ENCODE measurements at places on chromosomes 1 and 21.
A peak's percentile ranks its signal among the peaks of the same experiment; 100 is the strongest.

DNA sequence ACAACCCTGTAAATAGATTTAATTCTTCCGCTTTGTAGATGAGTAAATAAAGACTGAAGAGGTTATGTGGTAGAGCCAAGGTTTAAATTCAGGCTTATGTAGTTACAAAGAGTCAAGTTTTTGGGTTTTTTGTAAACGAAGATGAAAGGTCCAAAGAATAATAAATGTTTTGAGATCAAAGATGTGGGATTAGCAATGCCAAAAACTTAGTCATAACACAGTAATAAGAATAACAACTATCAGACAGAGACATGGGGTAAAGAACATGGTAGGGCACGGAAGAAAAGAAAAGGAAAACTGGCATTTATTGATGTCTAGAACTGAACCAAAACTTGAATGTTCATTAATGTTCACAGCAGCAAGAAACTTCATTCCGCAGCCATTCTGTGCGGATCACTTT is 42.9 kb downstream of the EXTL2 start:
- no peak for DNase-seq

DNA sequence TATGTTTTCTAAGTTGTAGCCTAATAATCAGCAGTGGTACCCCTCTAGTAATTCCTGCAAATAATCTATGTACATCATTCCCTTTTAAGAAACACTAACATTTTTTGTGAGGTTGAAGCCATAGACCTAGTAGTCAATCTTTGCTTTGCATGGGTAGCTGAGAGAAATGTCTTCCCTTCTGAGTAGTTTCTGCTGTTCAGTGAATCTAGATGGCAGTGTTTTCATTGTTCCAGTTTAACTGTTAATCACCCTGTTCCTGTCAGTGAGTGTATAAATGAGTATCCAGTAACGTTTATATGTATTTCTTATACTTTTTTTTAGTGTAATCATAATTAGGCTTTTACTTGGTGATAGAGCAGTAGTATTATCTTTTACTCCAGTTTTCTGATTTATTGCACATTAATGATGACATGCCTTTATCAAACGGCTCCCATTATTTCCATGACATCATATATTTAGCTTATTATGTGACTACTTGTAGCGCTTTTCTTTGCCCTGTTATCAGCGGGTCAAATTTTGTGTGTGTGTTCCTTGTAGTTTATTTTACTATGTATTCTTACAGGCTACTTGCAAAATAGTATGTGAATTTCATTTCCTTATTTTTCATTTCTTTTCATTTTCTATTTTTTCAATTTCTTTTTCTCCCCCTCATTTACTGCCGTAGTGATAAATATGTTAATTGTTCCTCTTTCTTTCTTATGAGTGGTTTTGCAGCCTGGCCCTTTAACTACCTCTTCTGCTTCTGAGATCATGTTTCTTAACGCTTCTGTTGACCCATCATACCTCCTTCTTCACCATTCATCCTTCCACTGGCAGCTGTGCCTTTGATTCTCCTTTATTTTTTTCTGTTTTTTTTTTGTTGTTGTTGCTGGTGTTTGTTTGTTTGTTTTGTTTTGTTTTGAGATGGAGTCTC is 18.8 kb downstream of the CEP350 start:
- no peak for DNase-seq

- no peak for DNase-seq
These were observed 56.4 kb downstream of the PCBP3 start for GRCh38 chr21:45699966-45700365.

DNA sequence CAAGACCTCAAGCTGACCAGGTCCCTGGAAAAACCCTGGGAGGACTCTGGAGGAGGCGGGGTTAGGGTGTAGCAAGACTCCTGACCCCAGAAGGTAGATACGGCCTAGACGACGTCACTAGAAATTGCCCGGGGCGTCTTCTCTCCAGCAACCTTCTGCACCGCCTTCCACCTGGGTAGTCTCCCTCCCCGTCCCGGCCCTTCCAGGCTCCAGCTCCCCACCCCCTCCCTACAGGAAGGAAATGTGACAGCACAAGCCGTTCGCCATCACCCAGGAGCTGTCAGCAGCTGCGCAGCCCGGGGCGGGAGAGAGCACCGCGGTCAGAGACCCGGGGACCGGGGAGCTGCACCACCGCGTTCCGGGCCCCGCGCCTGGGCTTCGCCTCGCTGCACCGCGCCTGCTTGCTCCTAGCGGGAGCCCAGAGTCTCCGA is 20.0 kb downstream of the SERTAD4 start:
- DNase-seq: no peak

DNA sequence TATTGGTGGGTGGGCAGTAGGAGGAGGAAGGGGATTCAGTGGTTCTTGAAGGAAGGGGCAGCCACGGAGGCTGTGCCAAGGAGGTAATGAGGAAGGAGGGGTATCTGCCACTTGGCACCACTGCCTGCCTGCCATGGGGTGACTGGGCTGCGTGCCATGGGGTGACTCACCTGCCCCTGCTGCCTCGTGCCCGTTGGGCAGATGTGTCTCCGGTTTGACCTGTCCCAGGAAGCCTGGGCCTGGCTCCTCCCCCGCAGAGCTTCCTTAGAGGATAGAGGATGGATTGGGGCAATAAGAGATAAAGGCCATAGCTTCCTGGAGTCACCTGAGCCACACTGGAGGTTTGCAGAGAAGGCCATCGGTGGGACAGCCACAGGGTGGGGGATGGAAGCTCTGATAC is 1.7 kb downstream of the PADI3 start:
- peak; percentile 6 for DNase-seq

DNA sequence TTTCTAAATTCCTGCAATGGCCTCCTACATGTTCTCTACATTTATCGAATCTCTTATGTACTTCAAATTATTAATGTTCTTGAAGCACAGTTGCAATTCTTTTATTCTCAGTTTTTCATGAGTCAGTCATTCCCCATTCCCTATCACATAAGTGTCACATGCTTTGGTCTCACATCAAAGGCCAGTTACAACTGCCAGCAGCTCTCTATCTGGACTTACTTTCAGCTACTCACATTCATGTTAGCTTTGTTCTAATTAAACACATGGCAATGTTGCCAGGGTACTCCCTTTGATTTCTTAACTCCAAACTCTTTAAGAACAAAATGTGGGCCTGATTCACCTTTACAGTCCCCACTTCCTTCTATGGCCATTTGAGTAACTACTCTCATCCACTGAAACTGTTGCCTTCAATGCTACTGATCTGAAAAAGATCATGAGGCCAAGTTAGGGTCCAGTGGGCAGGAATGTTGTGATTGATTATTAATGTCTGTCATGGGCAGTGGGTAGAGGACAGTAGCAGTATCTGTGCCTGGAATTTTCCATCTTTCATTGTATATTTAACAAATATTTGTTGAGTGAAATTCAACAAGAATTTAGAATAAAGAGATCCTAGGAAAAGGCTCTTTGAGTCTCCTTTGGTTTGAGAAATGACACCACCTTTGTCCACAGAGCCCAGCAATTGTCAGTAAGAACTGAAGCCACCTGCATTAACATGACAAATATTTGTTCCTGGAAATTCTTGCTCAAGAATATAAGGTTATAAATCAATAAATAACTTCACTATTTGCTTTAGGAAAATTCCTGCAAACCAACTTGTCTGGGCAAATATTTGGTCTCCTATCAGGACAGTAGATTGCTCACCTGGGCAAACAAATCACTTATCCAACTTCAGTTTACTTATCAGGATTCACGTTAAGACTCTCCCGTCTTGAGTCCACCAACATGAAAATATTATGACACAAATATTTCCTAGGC is 153.6 kb upstream of the SAMSN1 start:
- DNase-seq: no peak

DNA sequence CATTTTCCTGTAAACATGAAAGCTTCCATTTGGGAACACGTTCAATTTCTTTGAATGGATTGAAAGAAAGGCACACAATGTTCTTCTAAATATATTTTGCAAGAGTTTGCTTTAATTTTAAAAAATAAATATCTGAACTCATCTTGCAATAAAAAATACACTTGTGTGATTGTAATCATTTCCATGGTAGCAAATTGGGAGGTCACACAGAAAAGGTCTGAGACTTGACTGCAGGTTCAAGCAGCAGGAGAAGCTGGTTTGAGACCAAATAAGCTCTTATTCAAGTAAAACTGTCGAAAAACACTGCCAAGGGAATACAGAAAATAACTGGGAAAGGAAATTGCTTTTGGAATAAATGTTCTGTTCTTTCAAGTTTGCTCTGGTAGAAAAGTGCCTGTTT is 498.9 kb downstream of the ADGRL2 start:
- no peak for DNase-seq

GRCh38 chr1:178537382-178538090 is 24.6 kb downstream of the TEX35 start:
- DNase-seq: no peak

DNA sequence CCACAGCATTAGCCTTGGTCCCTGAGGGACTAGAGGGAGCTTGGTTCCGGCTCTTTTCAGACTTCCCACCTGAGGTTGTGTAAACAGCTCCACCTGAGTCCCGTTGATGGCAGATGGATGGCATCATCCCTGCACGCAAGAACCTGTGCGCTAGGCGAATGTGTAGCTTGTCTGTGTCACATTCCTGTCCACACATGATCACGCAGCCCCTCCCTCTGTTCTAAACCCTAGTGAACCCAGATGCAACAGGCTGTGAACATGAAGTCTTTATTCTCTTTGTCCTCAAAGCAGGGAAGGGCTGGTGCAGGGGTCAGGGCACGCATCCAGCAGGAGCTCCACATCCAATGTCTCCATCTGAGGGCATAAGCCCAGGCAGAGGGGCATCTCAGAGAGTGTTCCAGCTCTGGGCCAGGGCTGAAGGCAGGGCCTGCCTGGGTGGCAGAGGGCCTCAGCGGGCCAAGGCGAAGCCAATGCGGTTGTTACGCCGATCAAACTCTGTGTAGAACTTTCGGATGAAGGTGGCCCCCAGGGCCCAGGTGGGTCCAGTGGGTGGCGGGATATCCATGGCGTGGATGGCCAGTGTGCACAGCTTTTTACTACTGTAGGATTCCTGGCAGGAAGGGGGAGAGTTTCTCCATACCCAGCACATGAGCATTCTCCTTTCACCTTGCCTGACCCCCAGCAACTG is 2.9 kb upstream of the ETNK2 start:
- DNase-seq: no peak

DNA sequence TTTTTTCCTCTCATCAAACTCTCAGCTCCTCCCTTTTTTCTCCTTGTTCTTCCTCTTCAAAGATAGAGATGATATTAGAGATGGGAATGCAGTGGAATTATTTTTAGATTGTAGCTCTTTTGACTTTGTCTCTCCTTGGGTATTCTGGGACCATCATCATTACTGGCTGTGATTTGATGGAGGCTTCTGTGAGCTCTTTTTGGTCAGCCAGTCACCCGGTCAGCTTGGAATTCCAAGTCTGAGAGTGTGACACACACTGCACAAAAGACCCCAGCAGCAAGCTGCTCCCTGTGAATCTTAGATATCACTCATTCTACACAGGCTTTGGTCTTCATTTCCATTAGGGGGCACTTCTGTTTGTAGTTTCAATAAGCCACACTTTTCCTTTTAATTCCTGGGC is 51.6 kb upstream of the NEK7 start:
- DNase-seq: no peak

GRCh38 chr21:21268061-21268471 is 269.9 kb downstream of the NCAM2 start:
- DNase-seq: no peak

- no peak for DNase-seq
These were observed 1485.9 kb downstream of the PLA2G4A start for GRCh38 chr1:188314557-188315137.

DNA sequence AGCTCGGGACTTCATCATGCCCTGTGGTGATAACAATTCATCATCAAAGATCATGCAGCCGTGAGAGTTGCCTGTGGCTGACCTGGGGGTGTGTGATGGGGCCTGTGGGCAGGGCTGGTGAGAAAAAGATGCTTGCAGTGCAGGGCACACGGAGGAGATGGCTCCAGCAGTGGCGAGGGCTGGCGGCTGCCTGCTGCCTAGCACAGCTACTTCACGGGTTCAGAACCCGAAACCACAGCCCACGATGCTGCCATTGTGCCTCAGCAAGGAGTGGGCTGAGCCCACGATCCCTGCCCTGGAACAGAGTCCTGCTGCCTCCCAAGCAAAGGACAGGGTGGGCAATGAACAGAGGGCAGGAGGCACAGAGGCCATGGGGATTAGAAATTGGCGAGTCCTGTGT is 631 bp upstream of the KRTAP10-9 start:
- DNase-seq: no peak

GRCh38 chr21:41648591-41649031 is 118.2 kb downstream of the RIPK4 start:
- no peak for DNase-seq

DNA sequence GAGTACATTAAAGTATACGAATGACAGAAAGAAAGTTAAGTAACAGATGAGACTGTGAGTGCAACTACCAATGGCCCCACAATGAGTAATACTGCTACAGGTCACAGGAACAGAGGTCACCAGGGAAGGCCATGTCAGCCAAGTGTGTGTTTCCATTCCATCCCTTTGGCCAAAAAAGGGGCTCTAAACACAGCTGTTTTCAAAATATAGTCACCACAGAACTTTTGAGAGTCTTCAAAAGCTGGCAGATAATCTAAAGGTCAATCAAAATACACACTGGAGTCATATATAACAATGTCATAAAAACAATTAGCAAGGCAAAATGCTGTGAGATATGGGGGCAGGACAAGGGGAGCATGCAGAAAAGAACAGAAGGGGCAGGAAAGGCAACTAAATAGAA is 10.2 kb downstream of the USP24 start:
- no peak for DNase-seq

DNA sequence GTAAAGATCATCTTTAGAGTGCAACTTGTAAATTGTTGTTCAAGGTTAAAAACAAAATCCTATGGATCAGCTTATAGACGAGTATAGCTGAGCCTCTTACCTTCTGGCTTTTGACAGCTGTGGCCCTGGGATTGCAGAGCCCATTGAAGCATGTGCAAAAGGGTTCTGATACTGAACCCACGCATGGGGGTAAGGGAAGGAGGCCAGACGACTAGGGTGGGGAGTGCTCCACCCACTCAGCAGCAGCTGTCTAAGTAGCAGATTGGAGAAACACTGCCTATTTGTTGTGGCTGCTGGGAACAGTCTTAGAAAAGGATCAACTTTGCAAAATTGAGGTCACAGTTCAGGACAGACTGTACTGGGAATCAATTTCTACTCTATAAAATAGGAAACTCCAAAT is 16.1 kb downstream of the CD101 start:
- no peak for DNase-seq

DNA sequence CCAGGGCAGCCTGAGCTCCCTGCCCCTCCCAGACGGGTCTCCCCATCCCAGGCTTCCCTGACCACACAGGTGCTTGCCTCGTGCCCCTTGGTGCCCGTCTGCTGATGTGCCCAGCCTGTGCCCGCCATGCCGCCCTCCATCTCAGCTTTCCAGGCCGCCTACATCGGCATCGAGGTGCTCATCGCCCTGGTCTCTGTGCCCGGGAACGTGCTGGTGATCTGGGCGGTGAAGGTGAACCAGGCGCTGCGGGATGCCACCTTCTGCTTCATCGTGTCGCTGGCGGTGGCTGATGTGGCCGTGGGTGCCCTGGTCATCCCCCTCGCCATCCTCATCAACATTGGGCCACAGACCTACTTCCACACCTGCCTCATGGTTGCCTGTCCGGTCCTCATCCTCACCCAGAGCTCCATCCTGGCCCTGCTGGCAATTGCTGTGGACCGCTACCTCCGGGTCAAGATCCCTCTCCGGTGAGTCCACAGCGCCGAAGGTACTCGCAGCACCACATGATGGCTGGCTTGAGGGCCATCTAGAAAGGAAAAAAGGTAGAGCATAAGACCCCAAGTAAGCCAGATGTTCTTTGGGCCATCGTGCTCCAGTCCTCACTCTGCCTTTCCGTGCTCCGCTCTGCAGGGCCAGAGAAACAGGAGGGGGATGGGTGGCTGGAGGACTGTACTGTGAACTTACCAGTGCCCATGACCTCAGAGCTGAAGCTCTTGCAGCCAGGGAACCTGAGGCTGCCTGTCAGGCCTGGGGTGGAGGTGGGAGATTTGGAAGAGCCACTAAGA is 1.4 kb downstream of the ADORA1 start:
- DNase-seq: no peak

Data from NCI-H446 treated with DMSO at 0.1 percent for 48 hours (cell line).